Psoas muscle (tissue), 8 donors: ENCODE measurements at places on chromosomes 7 and 10. TPM values are rescaled to one million over a fixed set of nuclear protein-coding genes. Genes with fewer than 3 reads are reported as not detected.

- no peak overlapping the region for H3K4me3 ChIP-seq
- H3K36me3 ChIP-seq = no peaks in the 10 kb centered on the region
- H3K4me1 ChIP-seq = no peaks in the 10 kb centered on the region
- H3K27ac ChIP-seq = no peak overlapping the region
Observed at GRCh38 chr10:57334523-57334922, 933.2 kb downstream of the IPMK start.

DNA sequence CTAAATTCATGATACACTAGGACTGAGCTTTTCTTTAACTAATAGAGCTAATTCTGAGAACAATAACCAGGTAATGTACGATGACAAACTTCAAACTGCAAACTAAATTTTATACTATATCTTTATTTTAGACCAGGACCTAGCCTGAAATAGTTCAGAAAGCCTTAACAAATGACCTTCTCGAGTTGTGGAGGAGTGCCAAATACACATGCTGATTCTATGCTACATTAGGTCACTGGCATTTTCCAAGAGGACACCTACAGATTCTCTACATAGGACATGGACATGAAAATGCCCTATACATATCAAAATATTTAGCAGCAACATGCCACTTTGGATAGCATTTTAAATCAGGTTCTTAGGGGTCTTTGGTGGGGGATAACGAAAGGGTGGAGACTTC, 44.0 kb upstream of the LRRTM3 start:
- peaks cover 11% of the 10 kb centered on the region for H3K4me1 ChIP-seq
- no peaks in the 10 kb centered on the region for H3K27me3 ChIP-seq
- H3K4me3 ChIP-seq = no peak overlapping the region
- H3K36me3 ChIP-seq = no peaks in the 10 kb centered on the region

DNA sequence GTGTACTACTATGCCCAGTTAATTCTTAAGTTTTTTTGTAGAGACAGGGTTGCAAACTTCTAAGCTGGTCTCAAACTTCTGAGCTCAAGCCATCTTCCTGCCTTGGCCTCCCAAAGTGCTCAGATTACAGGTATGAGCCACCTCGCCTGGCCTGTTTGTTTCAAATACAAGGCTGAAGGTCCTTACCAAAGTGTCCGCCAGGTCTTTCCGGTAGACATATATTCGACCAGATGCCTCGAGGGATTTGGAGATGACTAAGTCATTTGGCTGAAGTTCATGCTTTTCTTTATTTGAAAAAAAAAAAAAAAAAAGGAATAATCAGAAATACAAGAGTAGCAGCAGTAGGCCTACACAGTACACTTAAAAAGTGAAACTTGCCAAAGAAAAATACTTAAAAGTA, 204.5 kb upstream of the CDCA7L start:
- no peak for DNase-seq
- no peaks in the 10 kb centered on the region for H3K4me1 ChIP-seq
- H3K4me3 ChIP-seq = no peak overlapping the region
- no peaks in the 10 kb centered on the region for H3K27me3 ChIP-seq
- no peaks in the 10 kb centered on the region for H3K36me3 ChIP-seq
- H3K27ac ChIP-seq = no peak overlapping the region

DNA sequence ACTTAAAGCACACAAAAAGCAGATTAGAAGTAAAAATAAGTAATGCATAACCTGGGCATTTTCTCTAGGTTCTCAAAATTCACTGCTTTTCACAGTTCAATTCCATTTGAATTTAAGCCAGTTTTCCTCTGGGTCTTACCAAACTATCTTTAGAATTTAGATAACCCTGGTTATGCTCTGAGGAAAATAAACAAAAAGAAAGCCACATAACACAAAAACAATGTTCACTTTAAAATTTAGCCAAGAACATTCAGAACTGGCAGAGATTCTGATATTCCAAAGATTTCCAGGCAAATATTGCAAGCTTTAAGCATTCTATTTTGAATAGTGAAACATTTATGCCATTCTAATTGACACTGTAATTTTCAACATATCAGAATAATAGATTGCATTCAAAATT, 50.7 kb upstream of the PRKG1 start:
- DNase-seq = no peak
- H3K36me3 ChIP-seq = no peaks in the 10 kb centered on the region
- H3K4me1 ChIP-seq = peaks cover 7% of the 10 kb centered on the region
- H3K4me3 ChIP-seq = no peak overlapping the region

GRCh38 chr7:65459438-65459837, 85.8 kb downstream of the ZNF92 start:
- DNase-seq = no peak
- no peaks in the 10 kb centered on the region for H3K4me1 ChIP-seq
- no peaks in the 10 kb centered on the region for H3K27me3 ChIP-seq
- no peaks in the 10 kb centered on the region for H3K36me3 ChIP-seq
- no peak overlapping the region for H3K27ac ChIP-seq
- no peak overlapping the region for H3K4me3 ChIP-seq

DNA sequence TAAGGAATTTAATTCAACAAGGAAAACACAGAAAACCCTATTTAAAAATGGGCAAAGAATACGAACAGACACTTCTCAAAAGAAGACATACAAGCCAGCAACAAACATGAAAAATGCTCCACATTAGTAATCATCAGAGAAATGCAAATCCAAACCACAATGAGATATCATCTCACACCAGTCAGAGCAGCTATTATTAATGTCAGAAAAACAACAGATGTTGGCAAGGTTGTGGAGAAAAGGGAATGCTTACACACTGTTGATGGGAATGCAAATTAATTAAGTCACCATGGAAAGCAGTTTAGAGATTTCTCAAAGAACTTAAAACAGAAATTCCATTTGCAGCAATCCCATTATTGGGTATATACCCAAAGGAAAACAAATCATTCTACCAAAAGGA, 55.2 kb downstream of the GCC1 start:
- no peak overlapping the region for H3K27ac ChIP-seq
- no peaks in the 10 kb centered on the region for H3K36me3 ChIP-seq
- no peaks in the 10 kb centered on the region for H3K4me1 ChIP-seq
- DNase-seq = no peak
- no peaks in the 10 kb centered on the region for H3K27me3 ChIP-seq
- no peak overlapping the region for H3K4me3 ChIP-seq

GRCh38 chr10:12972146-12972545, 29.4 kb downstream of the CCDC3 start:
- no peak overlapping the region for H3K4me3 ChIP-seq
- no peak overlapping the region for H3K27ac ChIP-seq
- no peaks in the 10 kb centered on the region for H3K4me1 ChIP-seq
- DNase-seq = no peak

- H3K36me3 ChIP-seq = peaks cover 40% of the 10 kb centered on the region
- no peaks in the 10 kb centered on the region for H3K27me3 ChIP-seq
- no peak for DNase-seq
- H3K27ac ChIP-seq = no peak overlapping the region
- H3K4me3 ChIP-seq = no peak overlapping the region
- no peaks in the 10 kb centered on the region for H3K4me1 ChIP-seq
Observed at GRCh38 chr7:5363729-5364128, 59.9 kb downstream of the TNRC18 start.

- H3K4me1 ChIP-seq = no peaks in the 10 kb centered on the region
- no peaks in the 10 kb centered on the region for H3K27me3 ChIP-seq
- no peaks in the 10 kb centered on the region for H3K36me3 ChIP-seq
Observed at GRCh38 chr10:28743576-28743975, 66.3 kb downstream of the BAMBI start.

- H3K27ac ChIP-seq = peak overlapping the region; percentile 36
- DNase-seq = no peak
- no peak overlapping the region for H3K4me3 ChIP-seq
- no peaks in the 10 kb centered on the region for H3K4me1 ChIP-seq
- H3K27me3 ChIP-seq = no peaks in the 10 kb centered on the region
- peaks cover 4% of the 10 kb centered on the region for H3K36me3 ChIP-seq
Observed at GRCh38 chr7:140519007-140519399, 39.7 kb upstream of the MKRN1 start.

DNA sequence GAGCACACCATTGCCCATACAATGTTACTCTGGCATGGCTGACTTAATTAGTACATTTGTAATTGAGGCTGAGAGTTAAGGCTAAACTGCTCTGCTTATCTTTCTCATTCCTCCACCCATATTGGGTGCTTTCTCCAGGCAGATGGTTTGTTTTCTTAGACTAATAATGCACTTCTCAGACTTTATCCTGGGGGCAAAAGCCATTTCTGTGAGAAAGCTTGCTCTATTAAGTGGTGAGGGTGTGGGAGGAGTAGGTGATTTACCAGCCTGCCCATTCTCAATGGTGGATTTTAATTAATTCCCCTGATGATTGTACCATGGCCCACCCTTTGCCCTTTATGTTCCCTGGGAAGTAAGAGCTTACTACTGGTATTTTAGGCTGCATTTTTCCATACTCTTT, 174.8 kb downstream of the FOXP2 start:
- H3K4me1 ChIP-seq = no peaks in the 10 kb centered on the region
- H3K27ac ChIP-seq = no peak overlapping the region
- H3K4me3 ChIP-seq = no peak overlapping the region

GRCh38 chr7:151657173-151657572, 137.5 kb upstream of the RHEB start:
- no peak overlapping the region for H3K27ac ChIP-seq
- H3K4me1 ChIP-seq = no peaks in the 10 kb centered on the region
- H3K36me3 ChIP-seq = no peaks in the 10 kb centered on the region
- no peaks in the 10 kb centered on the region for H3K27me3 ChIP-seq
- no peak for DNase-seq

- no peak for DNase-seq
- no peak overlapping the region for H3K4me3 ChIP-seq
- H3K36me3 ChIP-seq = peaks cover 20% of the 10 kb centered on the region
- H3K27ac ChIP-seq = no peak overlapping the region
- H3K4me1 ChIP-seq = no peaks in the 10 kb centered on the region
- no peaks in the 10 kb centered on the region for H3K27me3 ChIP-seq
Observed at GRCh38 chr7:112892263-112892662, 102.1 kb upstream of the TMEM168 start.

DNA sequence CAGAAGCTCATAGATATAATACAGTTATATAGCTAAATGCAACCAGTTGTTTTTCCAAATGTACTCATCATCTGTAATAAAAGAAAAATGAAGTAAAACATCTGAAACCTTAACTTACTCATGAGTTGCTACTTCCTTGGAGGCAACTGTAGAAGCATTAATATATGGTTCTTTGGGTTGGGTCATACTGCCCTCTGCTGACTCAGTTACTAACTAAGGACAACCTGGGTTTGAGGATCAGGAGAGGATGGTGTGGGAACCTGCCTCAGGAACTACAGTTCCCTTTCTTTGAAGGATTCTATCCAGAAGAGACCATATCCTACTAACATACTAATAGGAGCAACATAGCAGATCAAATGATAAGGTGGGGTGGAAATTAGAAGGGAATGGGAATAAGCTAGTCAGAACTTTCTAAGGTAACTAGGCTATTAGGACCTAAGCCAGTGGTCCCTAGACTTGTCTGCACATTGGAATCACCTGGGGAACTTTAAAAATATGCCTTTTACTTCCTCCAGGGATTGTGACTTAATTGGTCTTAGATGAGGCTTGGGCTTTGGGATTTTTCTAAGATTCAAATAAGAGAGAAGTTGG, 20.7 kb downstream of the COX15 start:
- no peaks in the 10 kb centered on the region for H3K27me3 ChIP-seq
- DNase-seq = no peak
- H3K4me3 ChIP-seq = no peak overlapping the region
- H3K4me1 ChIP-seq = peaks cover 12% of the 10 kb centered on the region
- no peak overlapping the region for H3K27ac ChIP-seq

DNA sequence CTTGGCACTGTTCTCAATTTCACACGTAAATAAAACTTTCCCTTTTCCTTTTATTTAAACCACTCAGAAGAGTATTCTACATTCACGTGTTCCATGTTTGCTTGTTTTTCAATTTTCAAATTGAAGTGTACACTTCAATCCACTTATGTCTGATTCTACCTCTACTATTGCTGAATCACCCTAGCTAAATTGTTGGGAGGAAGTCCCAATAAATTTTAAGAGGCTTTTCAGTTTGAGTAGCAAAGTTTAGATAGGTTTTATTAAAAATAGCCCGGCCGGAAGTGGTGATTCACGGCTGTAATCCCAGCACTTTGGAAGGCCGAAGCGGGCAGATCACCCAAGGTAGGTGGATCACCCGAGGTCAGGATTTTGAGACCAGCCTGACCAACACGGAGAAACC, 1414.7 kb upstream of the CELF2 start:
- H3K4me1 ChIP-seq = no peaks in the 10 kb centered on the region
- H3K27ac ChIP-seq = no peak overlapping the region
- no peaks in the 10 kb centered on the region for H3K27me3 ChIP-seq

GRCh38 chr7:47415318-47416212, 166.3 kb downstream of the TNS3 start:
- H3K4me3 ChIP-seq = no peak overlapping the region
- H3K4me1 ChIP-seq = peaks cover 9% of the 10 kb centered on the region
- no peak for DNase-seq
- H3K27ac ChIP-seq = no peak overlapping the region

DNA sequence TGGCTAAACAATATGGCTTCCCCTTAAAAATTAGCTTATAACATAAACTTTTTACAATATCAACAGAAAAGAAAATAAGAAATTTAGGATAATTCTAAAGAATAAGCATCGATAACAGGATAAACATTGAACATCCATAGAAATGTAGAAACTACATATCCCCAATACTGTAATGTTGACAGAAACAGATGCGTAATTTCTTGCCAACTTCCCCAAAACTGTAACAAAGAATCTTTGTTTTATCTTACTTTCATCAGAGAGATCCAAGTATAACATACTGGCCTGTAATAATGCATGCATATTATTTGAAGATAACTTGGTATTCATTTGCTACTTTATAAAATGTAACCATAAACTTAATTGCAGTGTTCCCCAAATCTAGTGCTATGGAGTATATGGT, 339.9 kb downstream of the ARL4A start:
- H3K4me3 ChIP-seq = no peak overlapping the region
- no peaks in the 10 kb centered on the region for H3K4me1 ChIP-seq
- H3K36me3 ChIP-seq = no peaks in the 10 kb centered on the region
- no peaks in the 10 kb centered on the region for H3K27me3 ChIP-seq
- H3K27ac ChIP-seq = no peak overlapping the region

- no peak for DNase-seq
- no peaks in the 10 kb centered on the region for H3K36me3 ChIP-seq
- no peak overlapping the region for H3K27ac ChIP-seq
- no peaks in the 10 kb centered on the region for H3K27me3 ChIP-seq
Observed at GRCh38 chr10:25641595-25641994, 292.4 kb upstream of the MYO3A start.

DNA sequence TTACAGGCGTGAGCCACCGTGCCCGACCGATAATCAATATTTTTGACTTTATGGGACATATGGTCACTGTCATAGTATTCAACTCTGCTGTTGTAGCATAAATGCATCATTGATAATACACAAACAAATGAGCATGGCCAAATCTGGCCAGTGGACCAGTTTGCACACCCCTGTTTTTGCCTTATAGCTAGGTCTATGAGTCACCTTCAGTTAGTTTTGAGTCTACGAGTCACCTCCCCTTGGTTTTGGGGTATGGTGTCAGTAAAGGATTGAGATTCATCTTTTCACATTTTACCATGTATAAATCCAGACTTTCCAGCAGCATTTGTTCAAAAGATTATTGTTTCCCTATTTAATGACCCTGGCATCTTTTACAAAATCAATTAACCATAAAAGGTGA, 362.5 kb upstream of the NRP1 start:
- H3K36me3 ChIP-seq = no peaks in the 10 kb centered on the region
- no peak overlapping the region for H3K27ac ChIP-seq
- no peak for DNase-seq
- no peaks in the 10 kb centered on the region for H3K4me1 ChIP-seq

VENTX gene
- total RNA-seq = 0.29 TPM

NSMCE4A gene
- total RNA-seq = 17.7 TPM

ADAM22 gene
- total RNA-seq = 7.0 TPM

AGMO gene
- total RNA-seq = 0.54 TPM

ZNF32 gene
- 46.5 TPM for total RNA-seq

PLEKHS1 gene
- total RNA-seq = not detected

GARS1 gene
- 52.7 TPM for total RNA-seq

KCNH2 gene
- total RNA-seq = 0.22 TPM

SLC26A5 gene
- not detected for total RNA-seq

AMZ1 gene
- not detected for total RNA-seq

FLNC gene
- 4,656 TPM for total RNA-seq
